Stimulated activated CD8-positive, alpha-beta memory T cell treated with anti-CD3 and anti-CD28 coated beads, Interleukin-2, amount 100 ng/mL, for 1 hour (primary cell): ENCODE measurements at places on chromosomes 3 and 15.

GRCh38 chr3:143826296-143826695 lies 22.0 kb downstream of the SLC9A9 start:
- DNase-seq: no peak

GRCh38 chr3:156602424-156602823 lies 47.5 kb upstream of the SSR3 start:
- no peak for DNase-seq

DNA sequence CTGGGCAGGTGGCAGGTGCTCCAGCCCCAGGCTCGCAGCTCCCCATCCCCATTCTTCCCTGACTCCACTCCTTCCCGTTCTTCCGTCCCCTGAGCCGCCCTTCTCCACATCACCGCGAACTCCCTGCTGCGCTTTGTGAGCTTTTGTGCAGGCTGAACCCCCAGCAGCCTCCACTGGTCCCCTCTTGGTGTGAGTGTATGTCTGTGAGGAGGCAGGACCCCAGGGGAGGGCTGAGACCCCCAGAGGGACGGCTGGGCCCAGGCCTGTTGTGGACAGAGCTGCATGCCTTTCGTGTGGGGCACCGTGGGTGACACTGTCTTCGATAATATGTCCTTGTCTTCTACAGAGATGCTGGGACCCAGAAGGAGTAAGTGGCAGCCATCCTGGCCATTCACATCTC lies 7.3 kb upstream of the ITIH3 start:
- no peak for DNase-seq

- DNase-seq: no peak
Measured at GRCh38 chr3:88150371-88150770, 612 bp downstream of the C3orf38 start.

- DNase-seq: no peak
Measured at GRCh38 chr15:54150255-54150654, 172.0 kb downstream of the UNC13C start.

- no peak for DNase-seq
Measured at GRCh38 chr3:64157150-64158035, 67.9 kb downstream of the PRICKLE2 start.

GRCh38 chr3:178802259-178802658 lies 266.0 kb downstream of the KCNMB2 start:
- no peak for DNase-seq

- no peak for DNase-seq
Measured at GRCh38 chr3:195185583-195185982, 85.4 kb downstream of the XXYLT1 start.

DNA sequence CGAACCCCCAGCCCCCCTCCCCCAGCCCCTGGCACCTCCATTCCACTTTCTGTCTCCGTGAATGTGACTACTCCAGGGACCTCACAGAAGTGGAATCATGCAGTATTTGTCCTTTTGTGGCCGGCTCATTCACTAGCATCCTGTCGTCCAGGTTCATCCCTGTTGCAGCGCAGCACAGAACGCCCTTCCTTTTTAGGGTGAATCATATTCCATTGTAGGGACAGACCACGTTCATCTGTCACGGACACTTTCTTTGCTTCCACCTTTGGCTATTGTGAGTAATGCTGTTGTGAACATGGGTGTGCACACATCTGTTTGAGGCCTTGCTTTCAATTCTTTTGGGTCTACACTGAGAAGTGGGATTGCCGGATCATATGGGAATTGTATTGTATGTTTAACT lies 148.9 kb upstream of the IQSEC1 start:
- DNase-seq: no peak

DNA sequence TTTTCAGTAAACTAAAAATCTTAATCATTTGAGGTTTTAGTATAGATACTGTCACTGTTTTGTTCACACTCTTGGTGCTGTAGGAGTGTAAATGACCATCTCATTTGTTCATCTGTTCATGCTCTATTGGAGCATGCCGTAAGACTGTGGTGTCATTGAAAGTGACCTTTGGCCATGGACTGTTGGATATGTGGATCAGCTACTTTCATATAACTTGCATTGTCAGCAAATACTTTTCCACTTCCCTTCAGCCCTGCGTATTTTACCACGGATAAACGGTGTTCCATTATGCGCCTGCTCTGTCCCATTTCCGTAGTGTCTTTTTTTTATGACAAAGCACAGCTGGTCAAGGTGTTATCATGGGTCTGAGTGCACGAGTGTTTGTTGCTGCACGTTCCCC lies 32.6 kb upstream of the SENP5 start:
- no peak for DNase-seq

- DNase-seq: no peak
Measured at GRCh38 chr3:143092191-143092590, 27.4 kb upstream of the CHST2 start.

GRCh38 chr3:143551761-143552160 lies 296.5 kb downstream of the SLC9A9 start:
- DNase-seq: no peak

- DNase-seq: no peak
Measured at GRCh38 chr15:66132251-66132816, 121.2 kb downstream of the MEGF11 start.

- DNase-seq: no peak
Measured at GRCh38 chr3:100073049-100073713, 41.1 kb downstream of the FILIP1L start.

GRCh38 chr3:7875925-7876324 lies 625.7 kb upstream of the LMCD1 start:
- DNase-seq: no peak

DNA sequence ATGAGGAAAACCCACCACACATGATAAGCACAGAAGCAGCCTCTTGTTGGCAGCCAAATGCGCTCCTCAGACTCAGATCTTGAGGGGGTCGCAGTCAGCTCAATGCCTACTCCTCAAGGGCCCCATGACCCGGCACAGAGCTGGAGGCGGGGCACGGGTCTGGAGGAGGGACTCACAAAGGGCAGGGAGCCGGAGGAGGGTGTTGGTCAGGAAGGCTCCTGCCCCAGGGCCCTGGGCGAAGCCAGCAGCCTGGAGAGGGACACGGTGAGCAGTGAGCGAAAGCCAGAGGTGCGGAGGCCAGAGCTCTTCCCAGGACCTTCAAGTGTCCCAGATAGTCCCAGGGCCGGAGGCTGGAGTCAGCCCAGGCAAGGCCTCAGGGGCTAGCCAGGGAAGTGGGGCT lies 9.8 kb downstream of the CACNA2D2 start:
- no peak for DNase-seq

GRCh38 chr15:56454836-56455235 lies 10.1 kb downstream of the MNS1 start:
- DNase-seq: no peak

DNA sequence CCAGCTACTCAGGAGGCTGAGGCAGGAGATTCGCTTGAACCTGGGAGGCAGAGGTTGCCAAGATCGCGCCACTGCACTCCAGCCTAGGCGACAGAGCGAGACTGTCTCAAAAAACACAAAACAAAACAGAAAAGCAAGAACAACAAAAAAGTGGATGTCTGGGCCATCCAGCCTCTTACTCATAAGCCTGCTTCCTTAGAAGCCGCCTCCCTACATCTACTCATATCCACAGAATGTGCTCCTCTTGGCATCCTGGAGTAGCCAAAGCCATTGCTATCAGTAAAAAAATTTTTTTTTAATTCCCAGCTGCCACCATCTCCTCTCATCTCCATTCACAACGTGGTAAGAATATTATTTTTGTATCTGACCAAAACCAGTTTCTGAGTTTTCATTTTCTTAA lies 10.8 kb downstream of the ZSCAN2 start:
- no peak for DNase-seq

GRCh38 chr15:39918688-39919385 lies 1.2 kb downstream of the GPR176 start:
- DNase-seq: no peak

DNA sequence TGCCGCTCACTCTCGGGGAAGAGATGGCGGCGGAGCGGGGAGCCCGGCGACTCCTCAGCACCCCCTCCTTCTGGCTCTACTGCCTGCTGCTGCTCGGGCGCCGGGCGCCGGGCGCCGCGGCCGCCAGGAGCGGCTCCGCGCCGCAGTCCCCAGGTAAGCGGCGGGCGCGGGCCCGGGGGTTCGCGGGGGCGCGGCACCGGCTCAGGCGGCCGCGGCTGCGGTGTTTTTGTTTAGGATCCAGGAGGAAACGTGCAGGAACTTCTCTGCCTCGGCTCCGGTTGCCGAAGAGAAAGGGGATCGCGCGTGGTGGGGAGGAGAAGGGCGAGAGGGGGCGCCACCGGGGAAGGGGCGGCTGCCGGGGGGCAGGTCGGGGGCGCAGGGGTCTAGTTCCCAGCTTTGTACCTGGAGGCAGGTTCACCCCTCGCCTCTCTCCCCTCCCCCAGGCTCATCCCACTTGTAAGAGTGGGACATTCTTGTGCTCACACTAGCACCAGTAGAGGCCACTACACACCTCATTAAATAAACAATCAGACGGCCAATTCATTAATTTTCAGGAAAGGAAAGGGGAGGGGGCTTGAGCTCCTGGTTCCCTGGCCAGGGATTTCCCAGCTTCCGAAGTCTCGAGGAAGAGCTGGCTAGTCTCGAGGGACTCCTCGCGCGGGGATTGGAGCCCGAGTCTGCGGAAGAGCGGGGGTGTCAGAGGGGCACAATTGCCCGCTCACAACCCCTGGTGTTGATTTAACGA lies 562 bp downstream of the NEO1 start:
- DNase-seq: peak; percentile 0

GRCh38 chr3:59783468-59783988 lies 733.7 kb upstream of the CFAP20DC start:
- no peak for DNase-seq

DNA sequence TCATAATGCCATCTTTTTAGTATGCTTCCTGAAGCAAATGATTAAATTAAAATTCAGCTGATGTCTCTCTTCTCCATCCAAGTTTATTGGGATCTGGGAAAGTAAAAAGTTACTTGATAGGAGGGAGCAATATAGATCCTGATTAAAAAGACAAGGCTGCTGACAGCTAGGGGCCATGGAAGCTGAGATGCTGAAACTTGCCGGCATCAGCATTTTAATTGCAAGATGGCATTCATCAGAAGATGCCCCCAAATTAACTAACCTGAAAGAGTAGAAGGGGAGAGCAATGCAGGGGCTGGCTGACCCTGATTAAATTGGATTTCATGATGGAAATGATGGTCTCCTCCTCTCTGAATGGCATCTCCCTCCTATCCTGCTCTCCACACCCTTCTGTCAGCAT lies 31.1 kb downstream of the CPNE4 start:
- no peak for DNase-seq

DNA sequence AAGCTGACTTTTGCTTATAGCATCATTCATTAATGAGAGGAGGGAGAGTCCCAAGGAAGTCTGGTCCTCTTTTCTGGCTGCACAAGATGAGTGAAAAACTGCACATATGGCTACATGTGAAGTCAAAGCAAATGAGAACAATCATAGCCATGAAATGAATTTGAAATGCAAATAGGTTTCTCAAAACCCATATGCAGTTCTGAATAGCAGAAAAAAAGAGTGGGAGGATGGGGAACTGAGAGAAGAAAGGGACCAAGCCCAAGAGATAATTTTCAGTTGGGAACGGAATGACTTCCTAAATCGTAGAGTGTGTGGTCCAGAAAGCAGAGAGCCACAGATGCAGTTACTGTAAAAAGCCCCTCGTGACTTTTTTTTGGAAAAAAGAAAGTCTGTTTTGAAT lies 66.3 kb downstream of the GTPBP8 start:
- DNase-seq: no peak

- DNase-seq: no peak
Measured at GRCh38 chr3:4575381-4575780, 82.2 kb downstream of the ITPR1 start.

DNA sequence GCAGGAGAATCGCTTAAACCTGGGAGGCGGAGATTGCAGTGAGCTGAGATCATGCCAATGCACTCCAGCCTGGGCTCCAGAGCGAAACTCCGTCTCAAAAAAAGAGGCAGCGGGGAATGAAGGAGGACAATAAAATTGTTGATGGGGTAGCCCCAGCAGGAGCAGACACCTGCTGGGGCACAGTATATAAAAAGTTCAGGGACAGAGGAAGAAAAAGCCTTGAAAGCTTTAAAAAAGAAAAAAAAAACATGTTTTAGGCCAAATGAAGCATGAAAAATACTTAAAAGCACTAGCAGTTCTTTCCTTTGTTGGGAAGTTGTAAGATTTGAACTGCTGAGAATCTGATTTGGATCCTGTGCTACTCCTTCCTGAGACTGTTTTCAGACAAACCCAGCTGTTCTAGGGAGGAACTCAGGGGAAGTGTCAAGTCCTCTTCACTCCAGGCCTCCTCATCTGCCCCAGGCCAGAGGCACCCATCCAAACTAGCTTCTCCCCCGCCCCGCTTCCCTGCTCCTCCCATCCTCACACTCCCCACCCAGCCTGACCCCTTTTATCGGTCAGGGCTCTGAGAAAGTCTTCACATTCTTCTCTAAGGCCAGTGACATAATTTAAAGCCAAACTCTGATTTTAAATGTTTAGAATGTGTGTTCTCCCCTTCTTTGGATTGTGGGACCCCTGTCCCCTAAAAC lies 4.9 kb downstream of the IL17RD start:
- DNase-seq: no peak

- DNase-seq: no peak
Measured at GRCh38 chr3:31968927-31969418, 12.1 kb downstream of the OSBPL10 start.
